Sigmoid colon (tissue), 7 donors: ENCODE measurements at places on chromosomes 4 and X. TPM values are rescaled to one million over a fixed set of nuclear protein-coding genes. Genes with fewer than 3 reads are reported as not detected.

PITX2 gene
- not detected for total RNA-seq

DGKK gene
- not detected for total RNA-seq

DNA sequence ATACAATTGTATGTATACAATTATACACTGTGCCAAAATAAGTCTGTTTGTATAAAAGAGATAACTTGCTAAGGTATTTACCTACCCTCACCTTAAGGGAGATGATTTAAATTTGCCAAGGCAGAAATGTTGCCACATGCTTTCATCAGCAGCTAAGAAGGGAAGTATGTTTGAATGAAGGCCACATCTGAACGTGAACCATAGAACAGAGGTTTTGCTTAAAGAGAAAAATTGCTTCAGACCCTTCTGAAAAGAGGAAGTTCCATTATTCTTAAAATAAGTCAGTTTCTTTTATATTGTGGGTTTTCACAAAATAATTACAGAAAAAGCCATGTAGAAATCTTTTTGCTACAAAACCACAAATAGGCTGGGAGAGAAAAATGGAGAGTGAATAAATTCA is 621.5 kb upstream of the HTR2C start:
- no peak overlapping the region for H3K4me3 ChIP-seq
- H3K4me1 ChIP-seq: no peaks in the 10 kb centered on the region
- H3K36me3 ChIP-seq: no peaks in the 10 kb centered on the region
- H3K27me3 ChIP-seq: no peaks in the 10 kb centered on the region

GRCh38 chr4:182255441-182256190 is 12.4 kb downstream of the TENM3 start:
- H3K4me1 ChIP-seq: no peaks in the 10 kb centered on the region
- DNase-seq: no peak
- H3K27me3 ChIP-seq: no peaks in the 10 kb centered on the region
- H3K4me3 ChIP-seq: no peak overlapping the region
- H3K27ac ChIP-seq: no peak overlapping the region

GRCh38 chr4:99463566-99463965 is 28.4 kb upstream of the ADH7 start:
- H3K4me3 ChIP-seq: no peak overlapping the region
- no peaks in the 10 kb centered on the region for H3K27me3 ChIP-seq
- no peak for DNase-seq
- H3K4me1 ChIP-seq: no peaks in the 10 kb centered on the region

- H3K4me3 ChIP-seq: no peak overlapping the region
- no peaks in the 10 kb centered on the region for H3K27me3 ChIP-seq
- DNase-seq: no peak
- peaks cover 4% of the 10 kb centered on the region for H3K4me1 ChIP-seq
Measured at GRCh38 chr4:85756938-85757337, 282.0 kb downstream of the ARHGAP24 start.
